ENCODE measurements at places on chromosomes 1 and 21.

DNA sequence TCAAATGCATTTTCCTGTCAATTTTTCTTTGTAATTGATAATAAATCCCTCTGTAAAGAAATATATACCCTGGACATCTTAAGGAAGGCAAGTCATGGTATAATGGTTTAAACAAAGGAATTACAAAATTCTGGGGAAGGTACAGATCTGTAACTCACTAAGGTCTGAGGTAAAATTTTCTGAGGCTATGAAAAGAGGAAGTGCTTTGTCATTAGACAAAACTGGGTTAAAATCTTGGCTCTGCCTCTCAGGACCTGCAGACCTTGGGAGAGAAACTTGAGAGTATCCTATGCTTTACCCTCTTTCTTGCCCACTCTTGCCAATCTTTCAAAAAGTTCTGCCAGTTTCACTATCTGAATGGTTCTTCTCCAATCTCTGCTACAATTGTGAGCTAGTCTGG lies 26.8 kb upstream of the BEND5 start:
- no peak for DNase-seq

- no peak for DNase-seq
Observed at GRCh38 chr1:94296018-94296417, 58.6 kb upstream of the ARHGAP29 start.

DNA sequence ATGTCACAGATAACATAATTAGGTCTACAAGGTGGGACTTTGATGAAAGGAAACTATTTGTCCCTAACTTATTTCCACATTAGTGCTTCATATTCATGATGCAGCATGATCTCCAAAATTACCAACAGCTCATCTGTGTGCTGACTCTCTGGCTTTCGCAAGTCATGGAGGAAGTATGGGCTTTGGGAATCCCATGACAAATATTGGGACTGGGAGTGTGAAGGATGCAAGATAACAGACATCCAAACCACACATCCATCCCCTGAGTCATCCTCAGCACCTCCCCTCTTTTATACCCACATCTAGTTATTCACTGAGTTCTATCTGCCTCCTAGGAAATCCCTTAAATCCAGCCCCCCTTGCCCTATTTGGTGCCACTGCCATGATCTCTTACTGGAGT lies 102.8 kb upstream of the COL24A1 start:
- DNase-seq, result no peak

- no peak for DNase-seq
Observed at GRCh38 chr1:43315481-43315880, 14.7 kb downstream of the TIE1 start.

- no peak for DNase-seq
Observed at GRCh38 chr21:42638266-42638863, 15.1 kb upstream of the PDE9A start.

GRCh38 chr1:232383455-232384123 lies 246.3 kb downstream of the SIPA1L2 start:
- no peak for DNase-seq

DNA sequence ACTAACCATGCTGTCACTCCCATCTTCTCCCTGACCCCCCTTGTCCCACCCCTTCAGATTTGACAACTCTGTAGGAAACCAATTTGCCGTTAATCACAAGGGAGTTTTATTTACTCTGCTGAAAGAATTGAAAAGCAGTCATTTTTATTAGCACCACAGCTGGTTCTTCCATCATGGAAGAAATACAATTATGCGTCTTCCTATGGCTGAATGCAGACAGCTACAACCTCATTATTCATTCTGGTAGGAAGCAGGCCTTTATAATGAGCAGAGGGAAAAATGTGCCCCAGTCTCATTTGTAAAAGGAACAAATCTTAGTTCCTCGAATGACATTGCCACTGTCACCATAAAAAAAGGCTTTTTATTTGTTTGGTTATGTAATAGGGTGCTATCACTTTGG lies 35.2 kb downstream of the JUN start:
- DNase-seq, result no peak

- no peak for DNase-seq
Observed at GRCh38 chr21:36431252-36431651, 46.1 kb downstream of the CHAF1B start.

GRCh38 chr1:209556162-209556690 lies 27.3 kb upstream of the CAMK1G start:
- no peak for DNase-seq

- DNase-seq, result no peak
Observed at GRCh38 chr1:147556643-147557042, 15.3 kb downstream of the BCL9 start.

GRCh38 chr1:113140176-113140575 lies 67.2 kb downstream of the LRIG2 start:
- no peak for DNase-seq

GRCh38 chr1:173779936-173780335 lies 44.5 kb upstream of the DARS2 start:
- no peak for DNase-seq

- no peak for DNase-seq
Observed at GRCh38 chr1:76725864-76726619, 141.2 kb upstream of the ST6GALNAC5 start.

- no peak for DNase-seq
Observed at GRCh38 chr1:15923241-15923640, 52.7 kb downstream of the ZBTB17 start.

DNA sequence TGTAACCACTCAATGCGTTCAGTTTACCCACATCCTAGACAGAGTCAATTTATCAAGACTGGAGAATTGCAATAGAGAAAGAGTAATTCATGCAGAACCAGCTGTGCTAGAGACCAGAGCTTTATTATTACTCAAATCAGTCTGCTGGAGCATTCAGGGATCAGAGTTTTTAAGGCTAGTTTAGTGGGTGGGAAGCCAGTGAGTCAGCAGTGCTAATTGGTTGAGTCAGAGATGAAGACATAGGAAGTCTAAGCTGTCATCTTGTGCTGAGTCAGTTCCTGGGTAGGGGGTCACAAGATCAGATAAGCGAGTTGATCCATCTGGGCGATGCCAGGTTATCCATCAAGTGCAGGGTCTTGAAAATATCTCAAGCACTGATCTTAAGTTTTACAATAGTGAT lies 499.6 kb downstream of the MRPL39 start:
- no peak for DNase-seq

DNA sequence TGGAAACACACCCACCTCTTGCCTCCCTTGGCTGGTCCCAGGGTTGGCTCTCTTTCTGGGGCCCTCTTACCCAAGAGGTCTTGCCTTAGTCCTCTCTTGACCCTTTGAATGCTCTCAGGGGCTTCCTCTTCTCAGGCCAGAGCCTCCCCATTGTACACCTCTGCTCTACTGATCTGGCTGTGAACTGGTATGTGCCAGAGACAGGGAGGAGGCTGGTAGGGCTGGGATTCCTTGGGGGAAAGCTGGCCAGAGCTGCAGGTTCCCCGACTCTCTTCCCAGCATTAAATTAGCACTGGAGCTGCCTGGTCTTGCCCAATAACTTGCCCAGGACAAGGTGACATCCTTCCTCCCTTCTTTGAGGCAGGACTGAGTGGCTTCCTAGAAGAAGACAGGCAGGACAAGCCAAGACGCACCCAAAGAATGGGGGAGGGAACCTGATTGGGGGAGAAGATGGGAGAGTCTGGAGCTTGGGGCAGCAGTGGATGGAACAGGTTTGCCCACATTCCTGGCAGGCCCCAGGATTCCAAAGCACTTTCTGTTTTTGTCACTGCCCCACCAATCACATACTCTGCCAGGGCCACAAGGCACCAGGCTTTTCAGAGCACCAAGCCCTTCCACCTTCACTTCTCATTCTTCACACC lies 37.2 kb upstream of the CITED4 start:
- no peak for DNase-seq

DNA sequence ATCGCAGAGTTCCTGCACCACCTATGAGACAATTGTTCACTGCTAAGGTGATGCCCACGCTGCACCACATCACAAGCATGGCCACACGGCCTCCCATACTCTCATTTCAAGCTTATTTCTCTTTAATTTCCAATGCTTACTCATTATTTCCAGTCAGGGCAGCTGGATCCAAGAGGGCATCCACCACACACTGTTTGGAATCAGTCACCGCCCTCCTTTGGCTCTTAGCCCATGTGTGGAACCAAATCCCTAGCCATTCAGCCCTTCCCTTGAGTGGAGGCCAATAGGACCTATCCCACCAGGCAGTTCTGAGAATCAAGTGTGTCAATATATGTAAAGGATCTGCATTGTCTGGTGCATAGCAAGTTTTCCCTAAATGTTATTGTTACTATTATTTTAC lies 26.3 kb upstream of the PALMD start:
- no peak for DNase-seq

DNA sequence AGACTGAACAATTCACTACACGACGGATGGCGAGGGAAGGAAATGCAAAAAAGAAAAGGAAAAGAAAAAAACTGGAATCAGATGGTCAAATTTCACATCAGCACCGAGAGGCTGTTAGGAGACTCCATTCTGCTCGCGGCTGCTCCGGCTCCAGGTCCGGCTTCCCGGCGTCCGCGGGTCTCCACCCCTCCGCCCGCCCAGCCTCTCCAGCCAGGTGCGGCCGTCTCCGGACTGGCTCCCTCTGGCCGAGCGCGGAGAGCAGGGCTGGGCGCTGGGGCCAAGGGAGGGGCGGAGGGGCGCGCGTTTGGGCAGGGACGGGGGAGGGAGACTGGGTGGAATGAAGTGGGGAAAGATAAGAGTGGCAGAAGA lies 332 bp downstream of the KCNJ6 start:
- DNase-seq, result no peak

DNA sequence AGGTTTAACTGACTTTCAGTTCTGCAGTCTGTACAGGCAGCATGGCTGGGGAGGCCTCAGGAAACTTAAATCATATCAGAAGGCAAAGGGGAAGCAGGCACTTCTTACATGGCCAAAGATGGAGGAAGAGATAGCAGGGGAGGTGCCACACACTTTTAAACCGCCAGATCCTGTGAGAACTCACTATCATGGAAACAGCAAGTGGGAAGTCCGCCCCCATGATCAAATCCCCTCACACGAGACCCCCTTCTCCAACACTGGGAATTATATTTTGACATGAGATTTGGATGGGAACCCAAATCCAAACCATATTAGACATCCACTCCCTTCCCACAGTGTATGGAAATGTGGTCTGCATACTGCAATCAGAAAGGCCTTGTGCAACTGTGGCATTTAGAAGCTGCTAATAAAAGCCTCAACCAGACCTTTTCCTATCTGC lies 148.2 kb downstream of the FCRL5 start:
- DNase-seq, result no peak

GRCh38 chr1:67441183-67441582 lies 11.0 kb upstream of the SERBP1 start:
- peak; percentile 75 for DNase-seq

GRCh38 chr1:219498666-219499065 lies 114.2 kb downstream of the ZC3H11B start:
- DNase-seq, result no peak

- DNase-seq, result no peak
Observed at GRCh38 chr1:148293651-148294050, 141.6 kb upstream of the NBPF11 start.

DNA sequence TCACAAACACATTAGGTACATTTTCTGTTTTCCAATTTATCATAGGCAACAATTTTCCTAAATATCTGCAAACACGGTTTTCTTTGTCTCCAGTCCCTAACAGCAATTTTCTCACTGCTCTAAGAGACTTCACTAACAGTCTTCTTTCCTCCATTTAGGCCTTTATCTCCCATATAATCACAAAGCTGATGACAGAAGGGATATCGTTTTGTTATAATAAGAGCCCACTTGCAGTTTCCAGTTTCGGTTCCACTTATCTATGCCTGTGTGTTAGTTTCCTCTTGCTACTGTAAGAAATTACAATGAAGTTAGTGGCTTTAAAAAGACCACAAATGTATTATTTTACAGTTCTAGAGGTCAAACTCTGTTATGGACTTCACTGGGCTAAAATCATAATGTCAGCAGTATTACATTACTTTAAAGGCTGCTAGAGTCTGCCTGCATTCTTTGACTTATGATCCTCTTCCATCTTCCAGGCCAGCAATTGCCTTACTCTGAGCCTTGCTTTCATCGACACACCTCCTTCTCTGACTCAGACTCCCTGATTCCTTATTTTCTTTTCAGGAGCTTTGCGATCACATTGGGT lies 549.3 kb downstream of the NCAM2 start:
- DNase-seq, result no peak

- DNase-seq, result no peak
Observed at GRCh38 chr1:224852901-224853568, 76.4 kb upstream of the DNAH14 start.

GRCh38 chr1:18413541-18414305 lies 67.0 kb upstream of the KLHDC7A start:
- no peak for DNase-seq

- DNase-seq, result no peak
Observed at GRCh38 chr1:24886241-24886640, 43.8 kb downstream of the RUNX3 start.

DNA sequence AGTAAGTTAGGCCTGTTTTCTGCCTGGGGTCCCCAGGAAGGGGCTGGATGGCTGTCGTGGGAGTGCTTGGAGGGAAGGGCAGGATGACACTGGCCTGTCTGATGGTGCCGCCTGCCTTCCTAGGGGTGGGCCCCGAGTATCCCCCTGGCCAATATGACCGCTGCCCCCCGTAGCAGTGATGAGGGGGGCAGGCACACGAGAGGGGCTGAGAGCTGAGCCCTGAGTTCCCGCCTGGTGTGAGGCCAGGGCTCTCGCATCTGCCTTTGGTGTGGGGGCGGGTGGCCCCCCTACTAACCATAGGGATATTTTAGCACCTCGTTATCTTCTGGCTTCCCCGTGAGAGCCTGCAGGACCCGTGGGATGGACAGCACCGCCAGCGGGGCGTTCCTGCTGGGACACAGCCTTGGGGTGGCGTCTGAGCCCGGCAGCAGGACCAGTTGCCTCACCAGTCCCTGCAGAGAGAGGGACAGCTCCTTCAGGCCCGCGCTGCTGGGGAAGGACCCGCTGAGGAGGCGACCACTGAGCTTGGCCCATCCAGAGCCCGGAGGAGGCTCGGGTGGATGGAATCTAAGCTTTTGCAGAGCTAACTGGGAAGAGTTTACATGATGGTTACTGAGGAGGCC lies 10.4 kb downstream of the KRTAP10-1 start:
- DNase-seq, result no peak

DNA sequence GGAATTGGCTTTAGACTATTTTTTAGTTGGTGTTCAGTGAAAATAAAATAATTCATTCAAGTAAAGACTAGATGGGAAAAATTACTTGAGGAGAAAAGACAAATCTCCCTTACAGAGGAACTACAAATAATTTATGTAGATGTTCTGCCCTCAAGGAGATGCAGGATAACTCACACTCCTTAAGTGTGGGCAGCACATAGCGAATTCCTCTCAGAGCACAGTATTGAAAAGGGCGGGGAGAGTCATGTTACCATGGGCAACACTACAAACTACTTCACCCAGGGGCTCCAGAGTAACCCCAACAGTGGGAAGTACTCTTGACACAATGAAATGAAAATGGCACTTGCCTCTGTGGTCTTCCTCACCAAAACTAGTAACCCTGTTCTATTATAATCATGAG lies 20.6 kb upstream of the LAMC2 start:
- no peak for DNase-seq

- DNase-seq, result no peak
Observed at GRCh38 chr1:28280501-28280900, 21.2 kb downstream of the SESN2 start.

DNA sequence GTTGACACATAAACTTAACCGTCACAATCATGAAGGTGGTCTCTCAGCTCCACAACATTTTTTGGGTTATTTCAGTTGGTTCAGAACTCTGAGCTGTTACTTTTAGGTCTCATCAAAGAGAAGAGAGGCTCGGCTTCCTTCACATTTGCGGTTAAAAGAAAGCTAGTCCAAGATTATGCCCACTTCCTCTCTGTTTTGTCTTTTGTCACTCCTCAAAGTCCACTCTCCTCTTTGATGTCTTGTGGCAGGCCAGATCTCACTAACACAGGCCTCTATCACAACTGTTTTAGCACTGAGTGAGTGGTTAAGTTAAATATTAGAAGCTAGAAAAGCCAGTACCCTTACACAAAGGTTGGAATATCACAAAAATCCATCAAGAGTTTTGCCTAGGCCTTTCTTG lies 195.7 kb downstream of the FCRL5 start:
- no peak for DNase-seq
